H7 (cell line): ENCODE measurements at places on chromosomes 12 and 14. TPM values are rescaled to one million over a fixed set of nuclear protein-coding genes. Genes with fewer than 3 reads are reported as not detected.

- DNase-seq, result no peak
Measured at GRCh38 chr12:122327494-122328385, 61.4 kb upstream of the VPS33A start.

The LRTM2 gene
- 0.42 TPM in 1 of 2 replicates, not detected in the other for total RNA-seq

The TTC6 gene
- total RNA-seq, result 0.59 and 0.90 TPM in 2 replicates

The SMIM41 gene
- not detected in 2 replicates for total RNA-seq

- peak; percentile 17 for DNase-seq
Measured at GRCh38 chr12:89383235-89384049, 31.1 kb upstream of the DUSP6 start.

The LYZ gene
- not detected in 2 replicates for total RNA-seq

The SPIC gene
- not detected in 2 replicates for total RNA-seq

DNA sequence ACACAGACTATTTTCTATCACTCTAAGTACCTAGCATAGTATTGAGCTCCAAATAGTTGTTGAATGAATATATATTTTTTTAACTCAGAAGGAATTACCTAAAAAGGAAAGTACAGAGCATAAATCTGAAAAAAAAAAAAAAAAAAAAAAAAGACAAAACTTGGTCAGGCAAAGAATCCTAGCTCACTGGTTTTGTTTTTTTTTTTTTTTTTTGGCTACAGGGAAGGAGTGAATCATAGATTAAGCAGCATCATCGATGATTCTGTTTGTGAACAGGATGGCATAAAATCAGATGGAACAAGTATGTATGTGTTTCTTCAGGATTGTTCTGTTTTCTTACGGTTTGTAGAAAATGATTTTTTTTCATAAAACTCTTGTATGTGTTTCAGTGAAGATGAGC is 66.1 kb upstream of the BCAT1 start:
- no peak for DNase-seq

GRCh38 chr14:32332415-32333316 is 3.6 kb downstream of the AKAP6 start:
- no peak for DNase-seq

The RASSF3 gene
- total RNA-seq, result 26.7 and 29.2 TPM in 2 replicates
